Parietal lobe (tissue), 2 donors: ENCODE measurements at places on chromosomes 7 and 10. TPM values are rescaled to one million over a fixed set of nuclear protein-coding genes. Genes with fewer than 3 reads are reported as not detected.

Gene IGF2BP3
- total RNA-seq: 61.0 TPM

Gene NOBOX
- total RNA-seq: not detected

Gene NPS
- total RNA-seq: not detected

Gene MINPP1
- total RNA-seq: 22.2 TPM

Gene CACNA2D1
- total RNA-seq: 275 TPM

Gene MKI67
- total RNA-seq: 8.5 TPM

Gene GNGT1
- not detected for total RNA-seq

Gene NUTM2E
- total RNA-seq: 0.31 TPM

Gene CALHM1
- not detected for total RNA-seq
